ENCODE measurements at places on chromosomes 7 and 10.

DNA sequence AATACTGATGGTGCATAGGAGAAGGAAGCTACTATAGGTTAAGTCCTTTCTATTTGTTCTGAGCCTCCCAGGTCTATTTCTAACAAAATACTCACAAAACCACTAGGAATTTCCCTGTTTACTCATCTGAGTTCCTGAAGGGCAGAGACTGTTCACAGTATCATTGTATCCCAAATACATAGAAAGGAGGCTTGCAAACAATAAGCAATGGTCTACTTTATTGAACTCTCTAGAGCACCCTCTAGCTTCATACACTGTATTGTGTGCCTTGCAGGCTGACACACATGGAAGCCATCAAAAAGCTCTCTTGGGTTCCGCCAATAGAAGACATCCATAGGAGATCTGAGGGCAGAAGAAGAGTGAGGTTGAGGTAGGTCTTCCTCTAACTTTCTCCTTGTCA is 826.1 kb downstream of the GRM8 start:
- ATAC-seq, result no peak

DNA sequence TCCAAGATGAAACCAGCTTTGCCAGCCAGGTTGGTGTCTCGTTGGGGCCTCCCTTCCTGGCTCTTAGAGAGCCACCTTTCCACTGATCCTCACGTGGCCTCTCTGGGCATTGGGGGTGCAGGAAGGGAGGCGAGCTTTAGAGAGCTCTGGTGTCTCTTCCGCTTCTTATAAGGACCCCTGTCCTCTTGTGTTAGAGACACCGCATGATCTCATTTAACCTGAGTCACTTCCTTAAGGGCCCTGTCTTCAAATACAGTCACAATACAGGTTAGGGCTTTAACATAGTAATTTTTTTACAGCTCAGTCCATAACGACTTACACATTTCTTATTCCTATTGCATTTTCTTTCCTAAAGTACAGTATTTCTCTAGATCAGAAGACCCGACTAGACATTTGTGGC is 535.8 kb downstream of the SDK1 start:
- ATAC-seq, result no peak

- no peak for ATAC-seq
These were observed 397.2 kb downstream of the EXOC4 start for GRCh38 chr7:133650069-133650468.

- no peak for ATAC-seq
These were observed 32.1 kb upstream of the ADO start for GRCh38 chr10:62772186-62772974.

DNA sequence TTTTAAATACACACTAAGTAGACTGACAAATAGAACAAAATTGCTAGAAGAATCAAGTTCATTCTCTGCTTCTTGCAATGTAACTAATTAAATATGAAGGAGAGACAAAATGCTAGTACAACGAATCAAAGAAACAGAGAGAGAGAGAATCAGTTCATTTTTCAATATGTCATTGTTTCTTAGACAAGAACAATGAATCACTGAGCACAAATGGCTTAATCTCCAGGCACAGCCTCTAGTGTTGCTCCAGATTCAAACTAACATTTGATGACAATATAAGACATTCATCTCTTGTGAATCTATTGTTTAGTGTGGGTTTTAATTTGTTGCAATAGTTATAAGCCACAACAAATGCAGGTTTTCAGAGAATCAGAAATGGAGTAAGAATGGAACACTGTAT is 357.4 kb upstream of the TMEM229A start:
- no peak for ATAC-seq

DNA sequence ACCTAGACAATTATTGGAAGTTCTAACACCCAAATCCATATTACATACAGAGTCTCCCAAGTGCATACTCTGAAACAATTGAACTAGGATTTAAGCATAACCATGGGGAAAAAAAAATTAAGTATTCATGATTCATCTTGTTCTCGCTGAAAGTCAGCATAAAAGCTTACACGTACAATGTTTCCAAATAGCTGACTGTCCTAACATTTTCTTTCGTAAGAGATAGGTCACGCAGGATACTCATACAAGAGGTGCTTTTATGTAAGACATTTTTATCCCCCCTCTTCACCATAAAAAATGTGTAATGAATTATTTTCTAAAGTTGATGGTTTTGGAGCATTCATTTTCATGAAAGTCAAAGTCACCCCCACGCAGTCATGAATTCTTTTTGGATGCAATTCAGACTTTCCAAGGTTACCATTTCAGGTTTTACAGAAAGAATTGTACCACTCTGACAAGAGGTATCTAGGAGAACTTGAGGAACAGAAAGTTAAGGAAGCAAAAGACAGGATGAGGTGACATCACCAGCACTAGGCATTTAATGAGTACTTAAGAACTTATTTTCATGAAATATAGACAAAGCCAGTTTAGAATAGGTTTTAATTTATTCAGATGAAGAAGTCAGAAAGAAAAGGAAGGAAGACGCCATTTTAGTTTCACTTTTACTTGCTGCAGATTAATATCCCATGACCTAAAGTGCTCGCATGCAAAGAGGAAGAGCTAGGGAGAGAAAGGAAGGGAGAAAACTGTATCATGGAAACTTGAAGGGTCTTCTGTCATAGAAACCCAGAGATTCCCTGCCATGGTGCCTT is 55.8 kb downstream of the TMEM26 start:
- ATAC-seq, result no peak
